ENCODE measurements at places on chromosomes 13 and 19.
A peak's percentile ranks its signal among the peaks of the same experiment; 100 is the strongest.

- DNase-seq, result no peak
Observed at GRCh38 chr13:80361883-80362327, 21.0 kb upstream of the SPRY2 start.

DNA sequence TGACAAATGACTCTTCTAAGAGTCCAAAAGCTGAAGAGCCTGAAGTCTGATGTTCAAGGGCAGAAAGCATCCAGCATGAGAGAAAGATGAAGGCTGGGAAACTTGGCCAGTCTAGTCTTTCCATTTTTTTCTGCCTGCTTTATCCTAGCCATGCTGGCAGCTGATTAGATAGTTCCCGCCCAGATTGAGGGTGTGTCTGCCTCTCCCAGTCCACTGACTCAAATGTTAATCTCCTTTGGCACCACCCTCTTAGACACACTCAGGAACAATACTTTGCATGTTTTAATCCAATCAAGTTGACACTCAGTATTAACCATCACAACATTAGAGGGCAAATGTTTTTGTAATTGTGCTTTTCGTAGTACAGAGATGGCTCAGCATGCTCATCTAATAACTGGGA lies 267.5 kb upstream of the KLHL1 start:
- no peak for DNase-seq

- DNase-seq, result no peak
Observed at GRCh38 chr19:14102102-14102696, 11.6 kb upstream of the SAMD1 start.

GRCh38 chr19:18269070-18269723 lies 5.1 kb downstream of the IQCN start:
- no peak for DNase-seq

DNA sequence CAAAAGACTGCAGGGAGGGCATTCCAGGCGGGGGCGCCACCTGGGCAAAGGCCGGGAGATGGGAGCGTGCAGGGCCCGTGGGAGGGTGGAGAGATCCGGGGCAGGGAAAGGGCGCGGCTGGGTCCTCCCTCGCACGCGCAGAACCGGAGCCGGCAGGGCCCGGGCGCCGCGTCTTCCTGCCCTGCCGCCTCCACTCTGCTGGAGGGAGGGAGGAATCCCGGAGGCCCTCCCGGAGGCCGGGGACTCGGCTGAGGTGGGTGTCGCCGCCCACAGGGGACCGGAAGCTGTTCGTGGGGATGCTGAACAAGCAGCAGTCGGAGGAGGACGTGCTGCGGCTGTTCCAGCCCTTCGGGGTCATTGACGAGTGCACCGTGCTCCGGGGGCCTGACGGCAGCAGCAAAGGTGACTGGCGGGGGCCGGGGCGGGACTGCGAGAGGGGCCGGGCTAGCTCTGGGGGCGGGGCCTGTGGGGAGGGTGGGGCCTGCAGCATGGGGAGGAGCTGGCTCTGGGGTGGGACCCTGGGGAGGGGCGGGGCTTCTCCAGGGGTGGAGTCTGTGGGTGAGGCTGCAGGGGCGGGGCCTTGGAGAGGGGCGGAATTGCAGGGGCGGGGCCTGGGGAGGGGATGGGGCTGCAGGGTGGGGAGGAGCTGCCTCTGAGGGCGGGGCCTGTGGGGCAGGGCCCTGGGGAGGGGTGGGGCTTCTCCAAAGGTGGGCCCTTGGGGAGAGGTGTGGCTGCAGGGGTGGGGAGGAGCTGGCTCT lies 51.3 kb downstream of the CELF5 start:
- peak; percentile 70 for DNase-seq

- peak; percentile 34 for DNase-seq
Observed at GRCh38 chr19:38877781-38878574, at the start of gene RINL. Gene RINL (minus strand): TSS chr19:38878275. CDS start chr19:38876742, 1,533 bp downstream.

DNA sequence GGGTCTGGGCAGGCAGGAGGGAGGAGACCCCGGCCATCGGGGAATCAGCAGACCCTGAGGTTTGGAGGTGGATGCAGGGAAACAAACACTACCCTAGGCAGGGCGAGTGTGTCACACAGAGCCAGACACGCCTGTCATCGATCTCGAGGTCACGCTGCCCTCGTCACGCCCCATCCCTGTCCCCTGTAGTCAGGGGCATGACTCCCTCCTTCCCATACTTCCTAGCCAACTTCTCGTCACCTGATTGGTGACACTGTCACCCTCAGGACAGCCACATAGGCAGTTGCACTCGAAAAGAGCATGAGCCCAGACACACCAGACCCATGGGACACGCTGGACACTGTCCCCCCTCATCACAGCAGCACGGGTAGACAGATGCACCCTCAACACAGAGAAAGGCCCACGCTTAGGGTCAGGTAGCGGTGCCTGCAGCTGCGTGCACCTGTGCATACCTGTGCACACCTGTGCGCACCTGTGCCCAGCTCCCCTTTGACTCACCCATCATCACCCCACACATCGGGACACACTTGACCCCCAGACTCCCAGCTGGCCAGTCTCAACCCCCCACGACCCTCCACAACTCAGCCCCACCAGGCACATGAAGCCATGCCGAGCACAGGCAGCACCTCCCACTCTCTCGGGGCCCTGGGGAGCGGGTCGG lies 11.9 kb downstream of the CILP2 start:
- DNase-seq, result no peak

DNA sequence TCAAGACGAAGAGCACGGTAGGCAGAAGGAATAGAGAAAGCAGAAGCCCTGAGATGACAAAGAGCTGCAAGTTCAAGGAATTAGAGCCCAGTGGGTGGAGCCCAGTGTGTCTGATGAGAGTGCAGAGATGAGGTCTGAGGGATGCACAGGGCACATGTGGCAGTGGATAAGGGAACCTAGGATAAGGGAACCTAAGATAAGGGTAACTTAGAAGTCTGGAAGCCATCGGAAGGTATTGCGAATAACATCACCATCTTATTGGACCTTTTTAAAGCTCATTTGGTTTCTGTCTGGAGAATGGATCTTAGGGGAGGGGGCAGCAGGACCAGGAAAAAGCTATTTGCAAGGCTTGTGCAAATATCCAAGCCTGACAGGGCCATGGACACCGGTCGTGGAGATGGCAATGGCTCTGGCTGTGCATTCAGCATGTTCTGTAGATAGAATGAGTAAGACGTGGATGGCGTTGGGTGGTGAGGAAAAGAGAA lies 1.3 kb downstream of the FPR3 start:
- no peak for DNase-seq

DNA sequence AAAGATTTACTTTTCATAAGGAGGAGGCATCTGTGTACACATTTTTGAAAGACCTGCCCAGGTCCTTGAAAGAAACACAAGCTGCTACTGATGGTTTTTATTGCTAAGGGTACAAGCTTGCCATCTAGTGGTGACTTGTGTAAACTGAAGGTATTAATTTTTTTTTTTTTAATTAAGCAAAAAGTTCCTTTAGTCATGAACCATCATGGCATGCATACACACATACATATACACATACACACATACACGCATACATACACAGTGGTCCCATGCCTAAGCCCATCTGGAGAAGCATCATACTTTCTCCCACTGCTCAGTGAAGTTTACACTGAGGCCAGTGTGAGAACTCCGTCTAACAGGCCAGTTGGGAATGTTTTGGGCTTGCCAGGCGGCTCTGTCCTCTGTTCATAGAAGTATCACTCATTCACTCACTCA lies 312.5 kb downstream of the DCLK1 start:
- no peak for DNase-seq

DNA sequence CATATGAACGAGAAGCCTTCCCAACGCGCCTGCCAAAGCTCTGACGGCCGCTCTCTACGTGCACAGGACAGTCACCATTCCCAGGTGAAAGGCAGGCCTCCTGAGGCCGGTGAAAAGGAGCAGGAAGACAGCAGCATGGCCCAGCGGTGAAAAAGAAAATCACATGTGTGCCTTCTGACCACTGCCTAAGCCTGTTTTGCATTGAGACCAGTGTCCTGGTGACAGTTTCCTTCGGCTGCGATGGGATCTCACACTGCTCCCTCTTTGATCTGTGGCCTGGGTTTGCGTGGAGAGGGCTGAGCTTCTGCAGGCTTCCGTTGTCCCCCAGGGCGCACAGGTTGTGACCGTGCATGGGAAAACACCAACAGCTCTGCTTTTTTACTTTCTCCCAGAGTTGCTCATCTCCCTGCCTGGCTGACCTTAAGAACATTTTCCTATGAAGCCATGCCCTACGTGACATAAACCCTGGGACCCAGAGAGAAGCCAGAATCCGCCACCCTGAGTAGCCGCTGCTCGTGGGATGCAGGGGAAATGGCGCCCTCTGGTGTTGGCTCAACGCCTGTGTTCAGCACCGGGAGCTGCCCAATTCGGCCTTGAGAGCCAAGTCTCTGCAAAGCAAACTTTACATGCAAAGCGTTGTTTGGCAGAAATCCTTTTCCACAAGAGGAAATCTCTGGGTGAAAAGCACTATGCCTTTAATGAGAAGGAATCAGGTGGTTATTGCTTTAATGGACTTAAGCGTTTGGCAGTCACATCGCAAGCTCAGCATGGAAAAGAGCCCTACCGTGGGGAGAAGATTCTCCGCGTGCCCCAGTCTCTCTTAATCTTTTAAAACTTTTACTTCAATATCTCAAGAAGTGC lies 112.2 kb upstream of the GPR12 start:
- DNase-seq, result peak; percentile 13

- DNase-seq, result no peak
Observed at GRCh38 chr13:24261566-24261965, 47.8 kb upstream of the C1QTNF9 start.

DNA sequence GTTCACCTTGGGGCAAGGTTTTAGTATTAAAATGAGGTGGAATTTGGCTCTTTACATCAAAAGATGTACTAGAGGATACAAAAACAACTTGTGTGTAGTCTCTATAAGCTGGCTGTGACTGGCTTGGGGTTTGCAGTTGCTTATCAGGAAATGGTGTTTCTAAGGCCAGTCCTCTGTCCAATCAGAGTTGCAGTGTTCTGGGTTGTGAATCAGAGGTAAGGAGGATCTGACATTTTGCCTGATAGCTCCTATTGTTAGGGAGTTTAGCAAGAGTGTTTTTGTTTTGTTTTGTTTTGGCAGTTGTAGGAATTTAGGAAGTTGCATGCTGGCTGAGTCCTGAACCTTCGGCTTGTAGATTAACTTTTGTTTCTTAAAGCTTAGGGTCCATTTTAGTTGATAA lies 20.1 kb upstream of the ESD start:
- no peak for DNase-seq

GRCh38 chr13:73933795-73934194 lies 200.4 kb downstream of the KLF12 start:
- no peak for DNase-seq

GRCh38 chr19:30046522-30046921 lies 104.5 kb downstream of the URI1 start:
- no peak for DNase-seq

Data from stimulated activated CD8-positive, alpha-beta memory T cell treated with anti-CD3 and anti-CD28 coated beads, Interleukin-7, amount 100 ng/mL, for 1 hour (primary cell).